ENCODE measurements at places on chromosomes 1 and 21.

GRCh38 chr21:44293551-44294231 is 6.2 kb upstream of the PFKL start:
- DNase-seq: no peak

- no peak for DNase-seq
These were observed 124.5 kb upstream of the DPYD start for GRCh38 chr1:98045211-98045766.

DNA sequence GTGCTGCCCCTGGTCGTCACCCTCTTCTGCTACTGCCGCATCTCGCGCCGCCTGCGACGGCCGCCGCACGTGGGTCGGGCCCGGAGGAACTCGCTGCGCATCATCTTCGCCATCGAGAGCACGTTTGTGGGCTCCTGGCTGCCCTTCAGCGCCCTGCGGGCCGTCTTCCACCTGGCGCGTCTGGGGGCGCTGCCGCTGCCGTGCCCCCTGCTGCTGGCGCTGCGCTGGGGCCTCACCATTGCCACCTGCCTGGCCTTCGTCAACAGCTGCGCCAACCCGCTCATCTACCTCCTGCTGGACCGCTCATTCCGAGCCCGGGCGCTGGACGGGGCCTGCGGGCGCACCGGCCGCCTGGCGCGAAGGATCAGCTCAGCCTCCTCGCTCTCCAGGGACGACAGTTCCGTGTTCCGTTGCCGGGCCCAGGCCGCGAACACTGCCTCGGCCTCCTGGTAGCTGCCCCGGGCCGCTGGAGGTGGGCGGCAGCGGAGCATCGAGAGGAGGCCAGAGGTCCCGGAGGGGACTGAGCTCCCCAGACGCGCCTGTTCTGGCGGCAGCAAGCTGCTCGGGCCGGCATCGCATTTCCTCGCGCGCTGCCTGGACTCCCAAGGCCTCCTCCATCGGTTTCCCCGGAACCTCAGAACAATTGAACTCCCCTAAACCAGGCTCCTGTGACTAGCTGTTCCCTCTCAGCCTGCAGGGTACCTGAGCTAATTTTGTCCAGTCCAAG is 1.1 kb downstream of the GPR25 start:
- DNase-seq: no peak

DNA sequence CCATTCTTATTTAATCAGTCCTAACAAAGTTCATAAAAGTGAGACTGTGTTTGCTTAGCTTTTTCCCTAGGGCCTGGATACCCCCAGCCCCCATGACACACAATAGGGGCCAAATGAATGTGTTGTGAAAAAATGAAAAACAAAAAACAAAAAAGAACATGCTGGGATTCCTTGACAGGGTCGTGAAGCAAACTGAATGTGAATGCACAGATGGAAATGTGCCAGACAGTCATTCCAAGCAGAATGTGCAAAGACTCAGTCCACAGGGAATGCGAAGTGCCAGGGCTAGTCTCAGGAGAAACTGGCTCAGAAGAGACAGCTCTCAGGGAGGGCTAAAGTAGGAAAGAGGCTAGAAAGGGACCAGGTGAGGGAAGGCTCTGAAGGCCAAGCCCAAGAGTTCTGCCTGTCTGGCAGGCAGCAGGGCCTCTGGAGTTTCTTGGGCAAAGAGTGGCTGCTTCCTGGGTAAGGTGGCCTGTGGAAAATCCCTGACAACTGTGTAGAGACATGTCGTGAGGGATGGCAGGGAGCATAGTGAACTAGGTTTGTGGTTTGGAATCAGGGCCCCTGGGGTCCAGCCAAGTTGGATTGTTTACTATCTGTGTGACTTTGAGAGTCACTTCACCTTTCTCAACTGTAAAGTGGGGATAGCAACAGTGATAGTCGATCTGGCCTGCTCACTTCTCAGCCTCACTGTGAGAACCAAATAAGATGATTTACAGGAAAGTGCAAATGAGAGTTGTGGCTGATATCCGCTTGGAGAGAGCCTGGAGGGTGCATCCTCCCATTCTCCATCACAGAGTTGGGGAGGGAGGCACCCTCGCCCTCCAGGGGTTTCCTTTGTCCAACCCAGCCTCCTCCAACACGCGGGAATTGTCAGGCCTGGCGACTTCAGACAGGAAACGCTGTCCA is 1.2 kb upstream of the ADAM15 start:
- no peak for DNase-seq

GRCh38 chr1:40305871-40306270 is 11.2 kb downstream of the COL9A2 start:
- peak; percentile 4 for DNase-seq

DNA sequence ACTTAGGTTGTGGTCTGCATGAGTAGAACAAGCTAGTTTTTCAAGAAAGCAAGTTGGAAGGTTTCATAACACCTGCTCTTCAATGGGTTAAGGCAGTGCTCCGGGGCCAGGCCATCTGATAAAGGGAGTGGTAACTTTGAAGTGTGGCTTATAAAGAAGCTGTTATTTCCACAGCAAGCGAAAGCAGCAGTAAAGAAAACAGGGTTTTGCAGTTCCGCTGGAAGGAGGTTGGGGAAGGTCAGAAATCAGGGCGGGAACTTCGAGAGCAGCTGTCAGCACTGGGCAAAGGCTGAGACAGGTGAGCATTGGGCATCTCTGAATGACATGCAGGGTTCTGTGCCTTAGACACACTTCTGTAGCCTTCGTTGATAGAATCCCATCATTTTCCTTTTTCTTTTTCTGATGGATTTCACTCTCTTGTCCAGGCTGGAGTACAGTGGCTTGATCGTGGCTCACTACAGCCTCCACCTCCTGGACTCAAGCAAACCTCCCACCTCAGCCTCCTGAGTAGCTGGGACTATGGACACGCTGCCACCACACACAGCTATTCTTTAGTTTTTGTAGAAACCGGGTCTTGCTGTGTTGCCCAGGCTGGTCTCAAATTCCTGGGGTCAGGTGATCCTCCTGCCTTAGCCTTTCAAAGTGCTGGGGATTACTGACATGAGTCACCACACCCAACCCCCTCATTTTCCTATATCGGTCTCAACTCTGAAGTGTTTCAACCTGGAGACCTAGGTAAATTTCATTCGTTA is 20.5 kb downstream of the TMEM51 start:
- no peak for DNase-seq

- DNase-seq: no peak
These were observed 25.4 kb upstream of the WDR26 start for GRCh38 chr1:224459966-224460365.

- no peak for DNase-seq
These were observed 32.8 kb upstream of the PTBP2 start for GRCh38 chr1:96688767-96689166.

DNA sequence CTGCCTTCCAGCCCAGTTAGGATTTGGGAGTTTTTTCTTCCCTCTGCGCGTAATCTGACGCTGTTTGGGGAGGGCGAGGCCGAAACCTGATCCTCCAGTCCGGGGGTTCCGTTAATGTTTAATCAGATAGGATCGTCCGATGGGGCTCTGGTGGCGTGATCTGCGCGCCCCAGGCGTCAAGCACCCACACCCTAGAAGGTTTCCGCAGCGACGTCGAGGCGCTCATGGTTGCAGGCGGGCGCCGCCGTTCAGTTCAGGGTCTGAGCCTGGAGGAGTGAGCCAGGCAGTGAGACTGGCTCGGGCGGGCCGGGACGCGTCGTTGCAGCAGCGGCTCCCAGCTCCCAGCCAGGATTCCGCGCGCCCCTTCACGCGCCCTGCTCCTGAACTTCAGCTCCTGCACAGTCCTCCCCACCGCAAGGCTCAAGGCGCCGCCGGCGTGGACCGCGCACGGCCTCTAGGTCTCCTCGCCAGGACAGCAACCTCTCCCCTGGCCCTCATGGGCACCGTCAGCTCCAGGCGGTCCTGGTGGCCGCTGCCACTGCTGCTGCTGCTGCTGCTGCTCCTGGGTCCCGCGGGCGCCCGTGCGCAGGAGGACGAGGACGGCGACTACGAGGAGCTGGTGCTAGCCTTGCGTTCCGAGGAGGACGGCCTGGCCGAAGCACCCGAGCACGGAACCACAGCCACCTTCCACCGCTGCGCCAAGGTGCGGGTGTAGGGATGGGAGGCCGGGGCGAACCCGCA is at the start of gene PCSK9:
Gene PCSK9, plus strand, starts transcription at position 207 of the 741 bp plus-strand sequence. Its CDS starts 290 bp downstream, at position 497.
- DNase-seq: no peak

GRCh38 chr1:151197863-151198253 is 494 bp upstream of the PIP5K1A start:
- no peak for DNase-seq

GRCh38 chr1:201272799-201273198 is 10.5 kb upstream of the PKP1 start:
- DNase-seq: no peak

DNA sequence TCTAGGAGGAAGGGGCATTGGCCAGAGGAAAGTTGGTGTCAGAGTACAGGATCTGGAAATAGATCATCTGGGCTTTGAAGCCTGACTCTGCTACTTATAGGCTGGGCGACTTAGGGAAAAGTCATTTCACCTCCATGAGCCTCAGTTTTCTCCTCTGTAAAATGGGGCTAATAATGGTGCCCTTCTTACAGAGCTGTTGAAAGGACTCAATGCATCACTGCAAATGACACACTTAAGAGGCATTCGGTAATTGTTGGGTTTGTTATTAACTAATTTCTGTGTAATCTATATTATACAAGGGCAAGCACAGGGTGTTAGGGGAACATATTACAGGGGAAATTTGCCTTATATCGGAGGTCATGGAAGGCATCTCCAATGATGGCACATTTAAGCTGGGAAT is 96.1 kb downstream of the KAZN start:
- DNase-seq: no peak

- no peak for DNase-seq
These were observed 11.9 kb upstream of the TCP10L start for GRCh38 chr21:32597205-32597604.

DNA sequence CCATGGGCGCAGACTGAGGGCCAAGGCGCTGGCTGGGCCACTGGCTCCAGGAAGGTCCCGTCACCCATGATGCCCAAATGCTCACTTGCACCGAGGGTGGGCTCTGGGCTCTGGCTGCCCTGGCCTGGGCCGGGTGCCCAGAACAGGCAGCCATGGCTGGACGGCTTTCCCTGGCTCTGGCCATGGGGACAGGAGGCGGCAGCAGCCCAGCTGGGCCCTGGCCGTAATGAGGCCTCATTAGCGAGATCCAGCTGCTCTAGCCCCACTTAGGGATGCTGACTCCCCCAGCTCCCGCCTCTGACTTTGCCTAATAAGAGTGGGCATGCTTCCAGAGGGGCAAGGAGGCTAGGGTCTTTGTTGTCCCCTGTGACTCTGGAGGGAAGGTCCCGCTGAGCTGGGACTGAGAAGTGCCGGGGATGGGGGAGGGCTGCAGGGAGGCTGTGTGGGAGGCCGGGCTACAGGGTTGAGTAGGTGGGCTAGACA is 11.8 kb downstream of the SLC6A9 start:
- DNase-seq: no peak

GRCh38 chr1:85344256-85344694 is 67.8 kb upstream of the BCL10 start:
- DNase-seq: peak; percentile 63

DNA sequence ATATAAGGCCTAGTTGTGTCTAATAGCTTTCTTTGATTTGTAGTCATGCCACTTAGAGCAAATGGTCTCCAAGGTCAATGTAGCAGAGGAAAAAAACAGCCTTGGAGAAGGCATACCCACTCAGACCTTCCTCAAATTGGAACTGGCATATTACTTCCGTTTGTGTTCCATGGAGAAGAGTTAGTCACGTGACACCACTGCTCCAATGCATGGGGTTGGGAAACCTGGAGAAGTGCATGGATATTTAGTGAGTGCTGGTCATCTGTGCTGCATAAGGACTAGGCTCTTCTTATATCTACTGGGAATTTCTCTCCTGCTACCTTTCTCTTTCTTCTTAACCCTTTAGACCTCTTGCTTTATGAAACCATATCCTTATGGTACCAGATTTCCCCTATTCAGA is 167.8 kb downstream of the BACH1 start:
- DNase-seq: no peak

GRCh38 chr1:197392541-197392940 is 124.5 kb downstream of the CRB1 start:
- no peak for DNase-seq

DNA sequence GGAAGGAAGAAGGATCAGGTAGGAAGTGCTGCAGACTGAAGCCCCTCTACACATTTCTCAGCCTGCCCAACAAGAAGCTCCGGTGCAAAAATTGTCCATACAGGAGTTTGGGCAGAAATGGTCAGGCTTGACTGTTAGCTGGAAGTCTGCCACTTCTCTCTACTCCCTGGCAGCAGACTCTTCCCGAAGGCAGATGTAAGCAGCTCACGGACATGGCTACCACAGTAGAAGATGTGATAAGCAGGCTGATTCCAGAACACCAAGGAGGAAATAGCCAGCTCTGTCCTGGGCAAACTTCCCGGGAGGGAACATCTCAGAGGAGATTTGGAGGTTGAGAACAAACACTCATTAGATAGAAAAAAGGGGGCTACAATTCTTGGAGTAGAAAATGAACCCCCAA is 52.6 kb downstream of the TRABD2B start:
- no peak for DNase-seq

DNA sequence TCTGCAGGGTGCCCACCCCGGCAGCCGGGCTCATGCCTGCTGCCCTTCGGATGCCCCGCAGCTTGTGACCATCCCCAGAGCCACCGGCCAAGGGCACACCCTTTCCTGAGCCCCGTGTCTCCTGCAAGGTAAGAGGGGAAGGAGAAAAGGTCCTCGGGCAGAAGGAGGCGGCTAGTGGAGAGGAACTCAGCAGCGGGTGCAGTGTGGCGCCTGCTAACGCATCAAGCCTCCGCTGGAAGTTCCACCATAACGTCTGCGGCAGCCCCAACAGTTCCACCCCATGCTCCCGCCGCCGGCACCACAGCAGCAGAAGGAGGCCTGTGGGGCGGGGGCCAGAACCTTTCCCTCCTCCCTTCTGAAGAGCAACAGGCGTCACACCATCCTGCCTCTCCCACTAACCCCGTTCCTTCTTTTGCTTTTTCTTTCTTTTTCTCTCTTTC is 990 bp downstream of the VWA5B1 start:
- DNase-seq: no peak

- no peak for DNase-seq
These were observed 415.6 kb downstream of the NPHP4 start for GRCh38 chr1:5576673-5577065.

- no peak for DNase-seq
These were observed 19.0 kb downstream of the GNG12 start for GRCh38 chr1:67814121-67814772.

DNA sequence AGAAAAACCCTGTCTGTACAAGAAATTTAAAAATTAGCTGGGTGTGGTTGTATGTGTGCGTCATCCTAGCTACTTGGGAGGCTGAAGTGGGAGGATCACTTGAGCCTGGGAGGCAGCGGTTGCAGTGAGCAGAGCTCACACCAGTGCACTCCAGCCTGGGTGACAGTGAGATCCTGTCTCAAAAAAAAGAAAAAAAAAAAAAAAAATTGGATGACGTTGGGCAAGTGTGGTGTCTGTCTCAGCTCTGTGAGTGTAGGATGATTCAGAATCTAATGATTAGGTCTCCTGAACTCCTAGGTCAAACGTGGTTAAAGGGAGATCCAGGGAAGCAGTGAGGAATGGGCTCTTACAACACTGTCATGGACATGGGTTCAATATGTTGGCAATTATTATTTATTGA is 435.9 kb downstream of the KIF26B start:
- DNase-seq: no peak

- DNase-seq: no peak
These were observed 95.6 kb downstream of the CD58 start for GRCh38 chr1:116474921-116475849.

Measured in HEK293T (cell line).